ENCODE measurements at places on chromosomes 5 and 9. TPM values are rescaled to one million over a fixed set of nuclear protein-coding genes. Genes with fewer than 3 reads are reported as not detected.

IARS1 gene
- total RNA-seq: 113 TPM

PCA3 gene
- total RNA-seq: not detected

TRMT10B gene
- total RNA-seq: 14.6 TPM

MYO10 gene
- 0.24 TPM for total RNA-seq

ENTREP1 gene
- not detected for total RNA-seq

INSL6 gene
- not detected for total RNA-seq

IRGM gene
- 3.1 TPM for total RNA-seq

PITX1 gene
- total RNA-seq: not detected

ENTPD8 gene
- total RNA-seq: not detected

MAMDC2 gene
- not detected for total RNA-seq

GPR150 gene
- total RNA-seq: 1.8 TPM

FAM169A gene
- total RNA-seq: 3.8 TPM

SHROOM1 gene
- 0.91 TPM for total RNA-seq

ASS1 gene
- total RNA-seq: 6.0 TPM

CTSV gene
- total RNA-seq: 1.0 TPM

SECISBP2 gene
- 46.5 TPM for total RNA-seq

GABRB2 gene
- not detected for total RNA-seq

FAM153A gene
- 40.4 TPM for total RNA-seq

CCL28 gene
- total RNA-seq: 18.4 TPM

SURF2 gene
- total RNA-seq: 16.5 TPM

RALGDS gene
- 83.8 TPM for total RNA-seq

SPINK9 gene
- total RNA-seq: not detected

MRPL50 gene
- 10.9 TPM for total RNA-seq

PCDHGB1 gene
- not detected for total RNA-seq

DHFR gene
- 77.9 TPM for total RNA-seq

WNK2 gene
- total RNA-seq: 0.38 TPM

PKN3 gene
- total RNA-seq: 4.3 TPM

ZNF474 gene
- not detected for total RNA-seq

OBP2B gene
- not detected for total RNA-seq

INSL4 gene
- total RNA-seq: not detected

MARCOL gene
- not detected for total RNA-seq

RETREG1 gene
- 48.0 TPM for total RNA-seq

PAX5 gene
- 0.43 TPM for total RNA-seq

OGN gene
- not detected for total RNA-seq

CDH6 gene
- total RNA-seq: not detected

NOXA1 gene
- 1.0 TPM for total RNA-seq

ANKDD1B gene
- not detected for total RNA-seq

FYB1 gene
- total RNA-seq: 335 TPM

All from activated naive CD4-positive, alpha-beta T cell treated with anti-CD3 and anti-CD28 coated beads, Interleukin-2, amount 10 ng/mL, durations not matched to agents 5 hours and 36 hours (primary cell).